MV-4-11 (cell line): ENCODE measurements at places on chromosomes 12 and 14.

GRCh38 chr12:24864796-24865125 is 84.1 kb downstream of the BCAT1 start:
- no peak for DNase-seq

- no peak for DNase-seq
These were observed 59.6 kb downstream of the SEC23A start for GRCh38 chr14:39043352-39043943.

DNA sequence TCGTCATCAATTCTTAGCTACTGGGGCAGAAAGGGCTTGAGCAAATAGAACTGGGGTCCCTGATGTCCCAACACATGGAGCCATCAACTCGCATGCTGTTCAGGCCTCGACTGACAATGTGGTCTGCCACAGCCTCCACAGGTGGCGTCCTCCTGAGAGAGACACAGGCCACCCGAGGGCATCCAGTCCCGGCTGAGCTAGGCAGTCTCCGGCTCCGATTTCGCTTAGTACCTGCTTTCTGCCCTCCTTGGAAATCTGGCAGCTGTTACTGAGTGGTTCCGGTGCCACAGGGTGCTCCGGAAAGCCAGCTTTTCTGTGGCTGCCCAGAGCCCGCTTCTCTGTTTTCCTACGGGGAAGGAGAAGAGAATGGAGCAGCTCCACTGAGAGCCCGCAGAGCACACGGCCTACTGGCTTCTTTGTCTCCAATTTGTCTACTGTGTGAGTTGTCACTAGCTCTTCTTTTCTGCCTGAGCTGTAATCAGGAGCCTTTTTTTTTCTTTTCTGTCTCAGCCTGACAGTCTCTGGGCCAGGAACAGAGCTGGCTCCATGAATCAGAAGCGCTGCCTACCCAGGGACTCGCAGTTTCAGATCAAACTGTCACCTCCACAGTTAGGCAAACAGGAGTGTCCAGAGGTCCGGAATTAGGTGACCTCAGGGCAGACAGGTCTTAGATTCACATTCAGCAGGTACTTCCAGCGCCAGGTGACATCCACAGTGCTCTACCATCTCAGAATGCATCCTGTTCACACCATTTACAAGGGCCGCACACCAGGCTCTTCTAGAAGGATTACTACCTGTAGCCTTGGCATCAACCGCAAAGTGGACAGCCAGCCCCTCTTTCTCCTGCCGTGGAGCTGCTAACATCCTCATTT is 73.3 kb downstream of the MOK start:
- no peak for DNase-seq

- DNase-seq, result no peak
These were observed 358.1 kb downstream of the ADGRD1 start for GRCh38 chr12:131311764-131312163.

- no peak for DNase-seq
These were observed 8.8 kb downstream of the DTX1 start for GRCh38 chr12:113065126-113066007.

GRCh38 chr12:98797200-98797599 is 152.1 kb downstream of the APAF1 start:
- DNase-seq, result no peak

DNA sequence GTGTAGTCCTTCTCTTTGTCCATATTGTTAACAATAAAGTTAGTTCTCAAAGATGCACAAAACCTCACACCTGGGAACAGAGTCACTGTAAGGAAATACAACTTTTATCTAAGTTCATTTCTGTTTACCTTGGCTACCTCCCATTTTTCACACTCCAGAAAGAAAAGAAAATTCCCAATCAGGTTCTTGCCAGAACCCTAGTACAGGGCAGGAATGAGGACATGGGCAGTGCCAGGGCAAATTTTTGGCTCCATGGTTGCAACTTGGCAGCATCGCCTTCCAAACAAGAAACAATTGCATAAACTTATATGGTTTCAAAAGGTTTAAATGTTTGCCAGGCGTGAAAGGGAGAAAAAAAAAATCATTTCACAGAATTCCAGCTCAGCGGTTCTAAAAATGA is 296.3 kb upstream of the PRKD1 start:
- no peak for DNase-seq

GRCh38 chr12:85865890-85866289 is 8.2 kb upstream of the NTS start:
- no peak for DNase-seq

- DNase-seq, result no peak
These were observed 88.2 kb downstream of the RASSF9 start for GRCh38 chr12:85747941-85748495.

GRCh38 chr14:74702293-74702692 is 10.6 kb downstream of the AREL1 start:
- no peak for DNase-seq

DNA sequence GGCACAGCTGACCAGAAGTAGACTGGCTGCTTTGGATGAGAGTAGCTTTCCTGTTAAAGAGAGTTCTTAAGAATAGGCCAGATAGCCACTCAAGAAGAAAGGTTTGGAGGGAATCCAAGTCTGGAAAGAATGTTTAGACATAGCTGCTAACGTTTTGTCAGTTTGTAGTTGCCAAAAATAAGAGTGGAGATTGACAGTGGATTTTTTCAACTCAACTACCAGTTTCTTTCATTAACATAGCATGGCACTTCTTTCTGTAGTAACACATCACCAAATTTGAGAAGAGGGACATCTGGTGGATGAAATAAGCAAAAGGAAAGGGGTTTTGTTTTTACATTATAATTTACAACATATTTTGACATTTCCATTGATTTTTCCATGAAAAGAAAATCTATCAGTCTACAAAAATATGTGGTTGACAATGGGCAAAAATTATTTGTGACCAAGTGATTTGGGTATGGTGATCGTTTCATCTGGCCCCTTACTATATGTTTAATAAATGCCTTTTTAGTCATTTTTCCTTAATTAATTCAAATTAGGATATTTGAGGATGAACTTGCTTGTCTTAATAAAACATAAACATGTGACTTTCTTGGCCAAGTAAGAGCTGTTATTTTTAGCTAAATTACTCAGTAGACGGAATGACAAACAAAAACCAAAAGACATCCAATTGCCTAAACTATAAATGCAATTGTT is 71.1 kb downstream of the PTPRR start:
- no peak for DNase-seq

DNA sequence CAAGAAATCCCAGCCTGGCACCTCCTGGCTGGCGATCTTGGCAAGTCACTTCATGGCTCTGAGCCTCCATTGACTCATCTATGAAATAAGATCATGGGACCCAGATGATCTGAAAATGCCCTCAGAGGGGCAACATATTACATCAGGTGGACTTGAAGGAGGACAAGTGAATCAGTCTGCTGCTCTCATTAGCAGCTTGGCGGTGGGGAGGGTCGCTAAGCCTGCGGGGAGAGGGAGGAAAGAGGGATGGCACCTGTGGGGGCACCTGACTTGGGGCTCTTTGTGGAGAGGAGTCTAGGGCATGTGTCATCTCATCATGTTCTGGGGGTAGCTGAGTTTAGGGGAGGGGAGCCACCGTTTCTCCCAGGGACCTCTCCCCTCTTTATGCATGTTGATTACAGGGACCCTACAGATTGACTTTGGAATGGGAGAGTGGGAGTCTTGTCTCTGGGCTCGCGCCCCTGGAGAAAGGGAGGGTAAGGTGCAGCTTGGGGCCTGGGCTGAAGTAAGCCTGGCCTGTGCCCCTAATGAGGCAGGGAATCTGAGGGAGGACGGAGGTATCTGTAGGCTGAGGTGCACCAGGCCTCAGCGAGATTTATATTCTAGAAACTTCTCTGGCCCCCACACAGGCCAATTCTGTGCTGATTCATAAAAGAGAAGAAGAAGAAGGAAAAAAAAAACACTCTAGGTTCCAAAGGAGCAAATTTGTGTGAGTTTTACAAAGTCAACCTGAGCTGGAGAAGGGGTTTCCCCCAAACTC is 29.3 kb upstream of the BATF start:
- no peak for DNase-seq

DNA sequence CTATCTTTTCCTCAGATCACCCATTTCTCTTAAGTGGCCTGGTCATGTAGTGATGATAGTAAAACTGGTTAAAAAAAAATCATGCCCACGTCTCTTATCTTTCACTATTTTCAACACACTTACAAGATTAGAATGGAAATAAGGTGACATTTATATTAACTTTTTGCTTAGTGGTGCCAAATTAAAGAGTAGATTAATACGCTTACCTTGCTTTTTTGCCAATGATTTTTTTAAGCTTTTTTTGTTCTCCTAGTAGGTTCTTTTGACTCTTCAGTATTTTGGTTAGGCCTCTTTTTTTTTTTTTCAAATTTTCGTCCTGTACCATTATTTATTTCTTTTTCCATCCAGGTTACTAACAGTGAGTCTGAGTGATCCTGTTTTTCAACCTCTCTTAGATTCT is 147.9 kb downstream of the PTCSC3 start:
- DNase-seq, result no peak

- DNase-seq, result no peak
These were observed 30.0 kb downstream of the TUNAR start for GRCh38 chr14:95906591-95906990.

DNA sequence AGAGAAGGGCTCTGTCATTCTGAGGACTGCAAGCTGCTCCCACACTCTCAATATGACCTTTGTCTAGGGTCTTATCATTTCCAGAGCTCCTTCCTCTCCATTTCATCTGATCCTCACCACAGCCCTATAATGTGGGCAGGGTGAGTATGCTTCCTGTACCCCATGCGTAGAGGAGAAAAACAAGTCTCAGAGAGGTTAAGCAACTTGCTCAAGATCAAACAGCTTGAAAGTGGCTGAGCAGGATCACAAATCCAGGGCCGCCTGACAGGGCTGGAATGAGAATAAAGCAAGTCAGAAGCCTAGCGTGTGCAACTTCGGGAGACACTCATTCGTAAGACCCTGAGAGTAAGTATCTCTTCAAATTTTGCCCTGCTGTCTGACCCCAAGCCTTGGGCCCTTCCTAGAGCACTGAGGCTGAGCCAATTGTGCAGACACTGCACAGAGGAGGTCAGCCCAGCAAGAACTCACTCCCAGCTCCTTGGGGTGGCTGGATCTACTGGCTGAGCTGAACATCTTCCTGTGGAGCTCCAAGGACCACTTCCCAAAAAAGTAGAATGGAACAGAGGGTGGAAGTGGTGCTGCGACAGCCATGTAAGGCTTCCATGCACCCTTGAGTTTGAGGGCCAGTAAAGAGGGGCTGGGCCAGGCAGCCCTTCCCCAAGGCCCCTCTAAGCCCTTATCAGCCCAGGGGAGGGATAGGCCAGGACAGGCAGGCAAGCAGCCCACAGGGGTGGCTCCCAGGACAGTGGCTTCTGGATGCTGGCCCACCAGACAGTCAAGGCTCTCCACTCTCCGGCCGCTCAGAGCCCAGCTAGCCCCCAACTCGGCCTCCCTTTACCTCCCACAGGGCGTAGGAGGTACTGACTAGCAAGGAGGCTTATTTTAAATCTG is 10.5 kb downstream of the ZFP36L1 start:
- no peak for DNase-seq

- no peak for DNase-seq
These were observed 141.4 kb downstream of the CRADD start for GRCh38 chr12:93818488-93819049.

- DNase-seq, result peak; percentile 63
These were observed 93.8 kb downstream of the SLC38A6 start for GRCh38 chr14:61074852-61075251.

DNA sequence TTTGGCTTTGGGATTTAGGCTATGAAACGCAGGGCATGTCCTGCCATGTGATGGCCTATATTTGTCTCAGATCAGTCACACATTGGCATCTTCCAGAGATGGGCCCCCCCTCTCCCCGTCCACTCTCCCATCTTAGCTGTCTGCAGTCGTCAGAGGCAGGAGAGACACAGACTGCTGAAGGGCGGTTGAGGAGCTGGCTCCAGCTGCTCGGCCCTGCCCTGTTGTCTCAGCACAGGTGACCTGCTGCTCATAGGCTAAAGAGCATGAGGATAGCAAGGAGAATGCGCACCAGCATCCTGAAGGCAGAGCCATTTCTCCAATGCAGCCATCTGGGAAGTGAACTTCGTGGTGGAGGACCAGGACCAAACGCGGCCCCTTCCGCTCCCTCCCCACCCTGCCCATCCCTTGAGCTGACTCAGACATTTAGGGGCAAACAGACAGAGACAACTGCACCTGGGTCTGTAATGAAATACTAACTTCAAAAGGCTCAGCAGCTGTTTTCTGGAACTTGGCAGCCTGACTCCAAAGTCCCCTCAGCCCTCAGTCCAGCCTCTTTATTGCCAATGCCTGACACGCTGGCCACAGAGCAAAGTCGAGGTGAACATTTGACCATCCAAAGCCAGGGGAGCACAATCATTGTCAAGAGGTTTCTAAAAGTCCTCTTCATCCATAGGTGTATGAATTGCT is 22.3 kb downstream of the FZD10 start:
- no peak for DNase-seq

- DNase-seq, result no peak
These were observed 120.1 kb downstream of the BMP4 start for GRCh38 chr14:53836551-53836950.

- no peak for DNase-seq
These were observed 17.7 kb downstream of the DTD2 start for GRCh38 chr14:31439561-31439960.
